Endothelial cell of umbilical vein (primary cell): ENCODE measurements at places on chromosomes 12 and 14.

DNA sequence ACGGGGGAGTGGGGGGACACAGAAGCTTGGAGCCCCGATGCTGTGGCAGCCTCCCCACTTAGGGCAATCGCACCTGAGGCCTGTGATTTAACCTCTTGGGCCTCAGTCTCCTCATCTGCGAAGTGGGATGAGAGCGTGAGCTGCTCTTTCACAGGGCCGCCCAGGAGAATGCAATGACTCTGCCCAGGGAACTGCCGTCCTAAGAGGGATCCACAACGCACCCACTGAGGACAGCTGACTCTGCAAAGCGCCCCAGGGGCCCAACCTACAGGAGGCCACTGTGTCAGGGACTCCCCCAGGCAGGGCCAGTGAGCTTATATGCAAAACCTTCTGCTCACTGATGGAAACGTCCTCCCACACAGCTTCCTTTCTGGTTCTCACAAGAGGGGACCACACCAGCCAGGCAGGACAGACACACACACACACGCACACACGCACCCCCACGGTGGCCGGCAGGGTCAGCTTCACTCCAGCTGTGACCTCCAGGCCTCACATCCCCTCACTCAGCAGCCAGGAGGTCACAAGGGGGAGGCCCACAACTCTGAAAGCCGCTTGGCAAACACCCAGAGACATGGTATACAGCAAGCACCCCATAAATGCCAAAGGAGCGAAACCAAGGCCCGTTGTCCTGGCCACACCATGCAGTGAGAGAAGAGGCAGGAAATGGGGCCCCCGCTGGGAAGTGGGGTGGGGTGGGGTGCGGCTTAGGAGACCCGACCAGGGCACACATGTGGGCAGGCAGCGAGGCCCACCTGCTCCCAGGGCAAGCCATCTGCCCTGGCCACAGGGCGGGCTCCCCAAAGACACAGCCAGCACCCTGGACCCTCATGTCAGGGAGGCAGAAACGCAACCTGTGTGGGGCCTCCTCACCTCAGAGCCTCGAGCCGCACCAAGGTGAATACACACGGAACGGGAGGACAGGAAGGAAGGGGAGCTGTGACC is 73.3 kb downstream of the NCOR2 start:
- no peak for DNase-seq

DNA sequence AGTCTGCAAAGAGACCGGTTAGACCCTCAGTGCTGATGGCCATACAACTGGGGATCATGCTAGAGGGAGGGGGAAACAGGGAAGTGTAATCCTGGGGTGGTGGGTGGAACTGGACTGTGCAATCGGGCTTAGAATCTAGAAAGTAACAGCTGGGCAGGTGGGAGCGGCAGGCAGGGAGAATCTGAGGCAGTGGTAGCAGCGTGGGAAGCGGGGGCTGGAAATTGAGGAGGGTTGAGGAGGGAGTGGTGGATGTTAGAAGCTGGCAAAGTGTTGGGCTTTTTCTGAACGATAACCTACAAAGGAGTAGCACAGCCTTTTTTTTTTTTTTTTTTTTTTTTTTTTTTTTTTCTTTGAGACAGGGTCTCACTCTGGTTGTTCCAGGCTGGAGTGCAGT is 3.1 kb upstream of the IGFBP6 start:
- DNase-seq, result no peak

GRCh38 chr12:42315108-42315507 is 10.8 kb downstream of the ZCRB1 start:
- peak; percentile 34 for DNase-seq

DNA sequence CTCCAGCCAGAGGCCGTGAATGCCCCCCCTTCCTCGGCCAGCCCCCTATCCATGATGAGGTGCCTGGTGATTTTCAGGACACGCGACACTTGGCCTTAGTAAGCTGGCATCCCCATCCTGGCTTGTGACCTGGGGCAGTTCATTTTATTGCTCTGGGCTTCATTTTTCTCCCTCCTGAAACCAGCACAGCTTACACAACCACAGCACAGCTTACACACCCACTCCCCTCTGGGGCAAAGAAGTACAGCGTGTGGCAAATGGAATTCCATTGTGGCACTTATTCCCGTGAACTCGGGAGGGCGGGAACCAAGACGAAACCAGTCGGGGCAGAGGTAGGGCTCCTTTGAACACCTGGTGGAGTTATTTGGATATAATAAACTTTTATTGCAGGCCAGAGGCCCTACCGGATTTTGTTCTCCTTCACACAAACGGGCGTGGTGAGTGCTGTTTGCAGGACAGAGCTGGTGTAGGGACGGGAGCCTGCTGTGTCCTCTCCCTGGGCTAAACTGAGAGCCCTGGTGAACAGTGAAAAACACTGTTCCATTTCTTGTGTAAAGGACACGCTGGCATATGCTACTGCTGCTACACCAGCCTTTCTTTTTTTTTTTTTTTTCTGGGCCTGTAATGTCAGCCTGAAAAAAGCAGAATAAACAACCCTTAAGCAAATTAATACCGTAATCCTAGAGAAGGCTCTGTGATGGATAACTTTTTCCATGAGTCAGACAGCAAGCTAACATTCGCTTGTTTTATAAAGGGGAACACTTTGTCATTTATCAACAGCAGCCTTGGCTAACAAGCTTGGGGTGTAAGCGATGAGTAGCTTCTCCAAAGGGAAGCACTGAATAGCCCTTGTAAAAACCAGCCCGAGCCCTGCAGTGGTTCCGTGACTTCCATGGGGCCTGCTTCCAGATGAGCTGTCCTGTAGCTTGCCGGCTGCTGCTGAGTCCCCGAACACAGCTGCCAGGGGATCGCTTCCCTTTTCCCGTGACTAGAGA is 29.3 kb downstream of the CD9 start:
- DNase-seq, result peak; percentile 84

GRCh38 chr12:108833757-108834472 is 23.5 kb downstream of the SSH1 start:
- DNase-seq, result no peak

- no peak for DNase-seq
These were observed 117.6 kb downstream of the EFCAB11 start for GRCh38 chr14:89836830-89837469.

- DNase-seq, result no peak
These were observed 115.8 kb upstream of the CCDC198 start for GRCh38 chr14:57609192-57610075.

GRCh38 chr14:72535485-72535884 is 358.4 kb downstream of the DPF3 start:
- DNase-seq, result no peak

DNA sequence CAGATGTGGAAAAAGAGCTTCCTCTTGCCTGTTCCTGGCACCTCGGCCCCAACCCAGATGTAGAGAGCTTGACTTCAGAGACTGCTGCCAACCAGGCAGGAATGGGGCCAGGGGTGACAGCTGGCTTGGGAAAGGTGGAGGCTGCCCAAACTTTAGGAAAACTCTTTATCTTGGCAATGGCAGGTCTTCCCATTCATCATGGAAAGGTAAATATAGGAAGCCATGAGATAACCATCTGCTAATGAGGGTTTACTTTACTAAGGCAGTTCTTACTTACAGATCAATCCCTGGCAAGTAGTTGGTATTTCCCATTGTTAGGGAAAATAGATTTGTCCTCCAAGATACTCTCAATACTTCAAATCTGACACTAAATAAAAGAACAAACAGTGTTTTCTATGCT is 143.1 kb upstream of the NUDT4 start:
- peak; percentile 89 for DNase-seq

DNA sequence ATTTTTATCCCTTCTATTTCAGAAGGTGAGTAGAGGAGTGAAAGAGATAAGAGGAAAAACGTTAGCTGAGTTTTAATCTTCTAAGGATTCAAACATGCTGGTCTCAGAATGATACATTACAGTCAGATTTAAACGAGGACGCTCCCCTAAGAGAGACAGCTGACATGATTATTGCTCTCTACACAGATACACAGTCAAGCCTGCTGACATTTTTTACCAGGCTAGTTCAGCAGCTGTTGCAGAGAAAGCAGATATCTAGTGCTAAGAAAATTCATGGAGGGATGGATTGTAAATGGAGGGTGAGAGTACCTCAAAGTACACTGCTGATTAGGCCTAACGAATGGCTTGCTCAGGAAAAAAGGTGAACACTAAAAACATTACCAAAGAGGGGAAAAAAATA is 31.9 kb upstream of the SOS2 start:
- DNase-seq, result no peak

DNA sequence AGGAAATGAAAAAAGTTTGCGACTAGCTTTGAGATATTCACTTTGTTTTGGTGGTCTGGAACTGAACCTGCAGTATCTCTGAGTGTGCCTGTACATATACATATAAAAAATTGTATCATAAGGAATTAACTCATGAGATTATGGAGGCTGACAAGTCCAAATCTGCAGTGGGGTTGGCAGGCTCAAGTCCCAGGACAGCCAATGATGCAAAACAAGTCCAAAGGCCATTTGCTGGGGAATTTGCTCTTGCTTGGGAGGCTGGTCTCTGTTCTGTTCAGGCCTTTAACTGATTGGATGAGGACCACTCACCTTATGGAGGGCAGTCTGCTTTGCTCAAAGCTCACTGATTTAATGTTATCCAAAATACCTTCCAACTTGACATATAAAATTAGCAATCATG is 66.8 kb downstream of the FGD4 start:
- DNase-seq, result no peak

DNA sequence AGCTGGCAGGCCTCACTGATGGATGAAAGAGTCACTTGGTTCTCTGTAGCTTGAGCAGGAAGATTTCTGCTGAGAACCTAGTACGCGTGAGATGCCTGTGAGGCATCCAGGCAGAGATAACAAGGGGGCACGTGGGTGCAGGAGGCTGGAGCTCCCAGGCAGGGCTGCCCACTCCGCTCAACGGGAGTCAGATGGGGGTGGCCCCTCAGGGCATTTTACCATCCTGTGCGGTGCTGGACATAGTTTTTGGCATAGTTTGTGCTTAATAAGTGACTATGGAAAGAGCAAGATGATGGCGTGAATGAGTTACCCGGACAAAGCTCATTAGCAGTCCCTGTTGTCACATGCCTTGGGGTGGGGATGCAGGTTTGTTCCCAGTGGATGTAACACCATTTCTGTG is 182.8 kb downstream of the TSPAN9 start:
- no peak for DNase-seq

GRCh38 chr12:126342866-126343265 is 1277.6 kb downstream of the AACS start:
- no peak for DNase-seq

DNA sequence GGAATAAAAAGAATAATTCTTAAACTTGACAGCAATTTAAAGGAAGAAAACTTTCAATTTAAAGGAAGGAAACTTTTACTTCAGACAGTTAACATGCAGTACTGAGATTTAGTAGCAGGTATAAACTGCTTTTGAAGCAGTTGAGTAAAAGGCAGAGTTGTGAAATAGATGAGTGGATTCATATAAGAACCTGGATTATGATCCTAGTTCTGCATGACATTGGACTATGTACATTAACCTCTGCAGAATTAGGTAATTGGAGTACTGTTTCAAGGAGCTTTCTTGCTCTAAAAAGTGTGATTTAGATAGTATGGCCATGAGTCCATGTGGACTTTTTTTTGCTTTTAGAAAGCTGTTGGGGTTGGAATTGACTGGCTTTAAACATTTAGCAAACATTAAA is 29.7 kb downstream of the ATP2A2 start:
- DNase-seq, result no peak

GRCh38 chr14:87153901-87154300 is 839.1 kb downstream of the GALC start:
- no peak for DNase-seq

- DNase-seq, result no peak
These were observed 33.3 kb downstream of the SUPT16H start for GRCh38 chr14:21350539-21350938.

DNA sequence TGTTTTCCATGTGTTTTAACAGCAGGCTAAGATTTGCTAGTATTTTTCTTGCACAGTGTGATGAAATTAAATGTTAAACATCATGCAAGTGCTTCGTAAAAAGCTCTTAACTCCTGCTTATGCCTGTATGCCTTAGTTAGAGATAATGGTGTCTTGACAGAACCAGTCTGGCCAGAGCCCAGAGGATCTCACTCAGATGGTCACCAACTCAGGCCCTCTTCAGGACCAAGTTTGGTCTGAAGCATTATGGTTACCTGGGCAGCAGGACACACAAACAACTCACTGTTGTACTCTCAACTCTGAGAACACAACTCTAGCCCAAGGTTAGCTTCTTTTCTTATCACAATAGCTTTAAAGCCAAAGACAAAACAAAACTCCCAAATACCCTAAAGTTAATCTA is 115.4 kb downstream of the KIF21A start:
- DNase-seq, result no peak

DNA sequence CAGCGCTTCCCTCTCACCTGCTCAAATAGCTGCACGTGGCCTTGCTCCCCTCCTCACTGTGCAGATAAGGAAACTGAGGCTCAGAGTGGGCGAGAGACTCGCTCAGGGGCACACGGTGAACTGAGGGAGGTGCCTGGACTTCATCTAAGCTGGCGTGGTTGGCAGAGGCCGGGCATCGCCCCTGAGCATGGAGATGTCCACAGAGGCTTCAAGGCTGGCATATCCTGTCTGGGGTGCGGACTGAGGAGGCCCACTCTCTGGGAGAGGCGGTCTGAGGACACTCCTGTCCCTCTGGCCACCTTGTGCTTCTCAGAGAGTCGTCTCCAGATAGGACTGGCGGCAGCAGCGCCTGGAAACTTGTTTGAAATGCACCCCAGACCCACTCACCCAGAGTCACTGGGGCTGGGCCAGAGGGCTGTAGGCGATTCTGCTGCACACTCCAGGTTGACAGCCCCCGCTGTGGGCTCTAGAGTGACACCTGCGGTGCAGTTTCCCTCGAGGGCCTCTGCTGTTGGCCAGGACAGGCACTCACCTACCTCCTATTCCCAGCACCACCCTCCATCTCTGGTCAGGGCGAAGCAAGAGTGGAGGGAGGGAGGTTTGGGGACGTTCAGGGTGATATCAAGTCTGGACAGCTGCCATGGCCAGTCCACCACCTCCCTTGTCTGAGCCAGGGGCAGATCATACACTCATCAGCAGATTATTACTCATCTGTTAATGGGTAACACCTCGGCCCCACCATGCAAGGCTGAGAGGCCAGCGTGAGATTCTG is 11.2 kb upstream of the LBHD2 start:
- no peak for DNase-seq

DNA sequence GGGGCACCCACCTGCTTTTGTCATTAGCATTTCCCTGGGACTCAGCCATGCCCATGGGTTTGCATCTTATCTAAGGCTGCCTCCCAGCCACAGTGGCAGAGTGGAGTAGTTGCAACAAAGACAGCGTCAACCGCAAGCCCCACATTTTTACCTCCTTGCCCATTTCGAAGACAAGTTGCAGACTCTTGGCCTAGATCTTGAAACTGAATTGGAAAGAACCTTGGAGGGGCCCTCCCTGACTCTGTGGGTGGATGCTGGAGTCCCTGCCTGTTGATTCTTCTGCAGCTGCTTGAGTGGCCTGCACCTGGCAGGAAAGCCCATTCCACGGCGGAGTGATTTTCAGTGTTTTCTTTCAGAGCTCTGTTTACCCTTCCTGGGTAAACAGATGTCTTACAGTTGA is 309.0 kb downstream of the VRK1 start:
- no peak for DNase-seq
